ENCODE measurements at places on chromosomes 7 and 10.

DNA sequence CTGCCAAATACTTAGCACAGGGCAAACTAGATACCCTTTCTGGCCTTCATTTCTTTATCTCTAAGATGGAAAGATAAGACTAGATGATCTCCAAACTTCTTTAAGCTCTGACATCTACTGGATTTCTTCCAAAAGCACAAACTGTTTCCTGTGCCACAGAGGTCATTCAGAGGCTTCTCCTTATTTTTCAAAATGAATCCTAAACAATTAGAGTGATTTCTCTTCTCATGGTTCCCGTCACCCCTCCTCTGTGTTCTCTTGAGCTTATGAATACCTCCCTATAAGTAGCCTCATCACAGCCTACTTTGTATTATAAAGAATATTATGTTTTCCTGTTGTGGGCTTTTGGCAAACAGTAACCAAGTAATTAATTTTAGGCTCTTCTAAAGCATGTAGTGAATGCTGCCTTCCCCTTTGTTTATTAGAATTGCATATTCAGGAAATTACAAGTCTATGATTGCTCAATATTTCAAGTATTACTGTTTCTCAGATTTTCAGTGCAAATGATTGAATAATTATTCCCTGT is 179.5 kb downstream of the REEP3 start:
- no peak for DNase-seq

DNA sequence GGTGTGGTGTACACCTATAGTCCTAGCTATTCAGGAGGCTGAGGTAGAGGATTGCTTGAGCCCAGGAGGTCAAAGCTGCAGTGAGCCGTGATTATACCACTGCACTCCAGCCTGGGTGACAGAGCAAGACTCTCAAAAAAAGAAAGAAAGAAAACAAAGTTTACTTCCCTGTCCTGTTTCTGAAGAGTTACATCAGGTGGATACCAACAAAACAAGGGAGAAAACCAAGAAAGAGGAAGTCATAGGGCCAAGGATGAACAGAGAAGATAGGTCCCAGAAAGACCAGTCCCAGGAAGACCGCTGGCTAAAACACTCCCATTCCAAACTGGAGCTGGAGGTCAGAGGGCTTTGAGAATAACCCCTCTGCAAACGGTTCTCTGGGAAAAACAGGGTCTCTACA is 13.5 kb downstream of the MACROH2A2 start:
- no peak for DNase-seq

DNA sequence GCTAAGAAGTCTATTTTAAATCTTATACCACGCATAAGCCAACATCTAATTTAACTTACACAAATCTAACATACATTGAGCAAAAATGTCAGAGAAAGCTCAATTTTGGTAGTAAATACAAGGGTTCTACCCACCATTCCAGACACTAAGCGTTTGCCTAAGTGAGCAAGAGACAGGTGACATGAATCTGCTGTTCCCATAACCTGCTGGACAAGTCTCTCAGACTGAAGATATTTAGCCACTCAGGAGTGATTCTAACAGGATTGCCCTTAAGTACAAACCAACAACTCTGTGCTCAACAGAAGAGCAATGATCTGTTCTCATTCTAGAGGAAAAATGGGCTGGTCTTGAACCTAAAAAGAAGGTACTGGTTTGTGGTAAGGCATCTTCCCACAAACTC is 18.8 kb downstream of the EZH2 start:
- no peak for DNase-seq

DNA sequence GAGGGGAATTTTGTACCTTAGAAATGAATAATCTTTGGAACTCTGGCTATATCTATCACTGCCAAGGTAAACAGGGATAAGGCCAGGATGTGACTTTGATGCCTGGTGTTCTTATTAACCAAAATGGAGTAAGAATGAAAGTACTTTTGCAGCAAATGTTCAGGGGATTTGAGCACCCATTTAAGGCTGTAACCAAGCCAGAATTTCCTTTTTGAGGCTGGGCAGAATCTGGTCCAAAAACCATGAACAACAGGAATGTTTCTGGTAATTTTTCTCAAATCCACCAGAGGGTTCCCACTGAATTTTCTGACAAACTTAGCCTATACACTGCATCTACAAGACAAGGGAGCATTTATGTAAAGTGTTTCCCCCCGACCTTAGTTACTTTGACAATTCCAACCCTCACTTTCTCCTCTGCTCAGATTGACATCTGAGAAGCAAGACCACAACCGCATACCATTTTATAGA is 120.6 kb downstream of the BAMBI start:
- no peak for DNase-seq

DNA sequence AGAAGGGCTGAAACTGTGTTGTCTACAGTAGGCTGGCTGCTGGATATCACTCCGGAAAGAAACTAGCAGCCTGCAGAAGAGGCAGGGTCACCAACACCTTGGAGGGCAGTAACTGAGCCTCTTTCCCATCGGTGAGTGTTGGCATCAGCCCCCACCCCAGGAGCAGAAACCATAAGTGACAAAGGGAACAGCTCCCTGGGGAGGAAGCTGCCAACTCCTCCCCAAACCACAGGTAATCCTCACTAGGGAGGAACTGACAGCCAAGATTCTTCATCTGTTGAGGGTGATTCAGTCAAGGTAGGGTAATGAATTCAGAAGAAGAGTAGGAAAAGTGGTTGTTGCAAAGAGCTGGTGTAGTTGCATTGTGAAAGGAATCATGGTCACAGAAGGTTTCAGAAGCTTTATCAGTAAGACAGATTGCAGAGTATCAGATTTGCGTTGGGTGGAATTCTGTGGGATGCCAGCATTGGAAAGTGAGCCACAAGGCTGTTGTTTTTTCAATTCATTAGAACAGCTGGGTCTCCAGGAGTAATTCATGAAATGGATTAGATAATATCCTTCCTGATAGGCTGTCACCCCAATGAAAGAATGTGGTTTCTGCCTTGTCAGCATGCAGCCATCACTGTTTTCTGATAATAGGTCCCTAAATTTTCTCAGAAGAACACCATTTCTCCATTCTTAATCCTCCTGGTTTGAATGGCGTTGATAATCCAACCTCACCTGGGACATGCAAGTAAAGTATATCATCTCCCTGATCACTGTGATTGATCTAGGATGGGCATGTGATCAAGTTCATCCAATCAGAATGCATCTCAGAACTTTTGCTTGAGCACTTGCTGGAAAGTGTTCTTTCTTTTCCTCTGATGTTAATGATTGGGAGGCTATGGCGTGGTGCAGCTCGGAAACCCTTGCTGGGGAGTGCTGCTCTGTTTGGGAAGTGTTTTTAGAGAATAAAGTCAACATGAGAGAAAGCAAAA is 75.0 kb upstream of the CTBP2 start:
- DNase-seq = no peak

- peak; percentile 39 for DNase-seq
Measured at GRCh38 chr7:7911369-7912123, 57.0 kb upstream of the GLCCI1 start.

- DNase-seq = no peak
Measured at GRCh38 chr10:62037166-62037831, 135.8 kb downstream of the ARID5B start.

- DNase-seq = no peak
Measured at GRCh38 chr7:41709621-41710020, 6.7 kb upstream of the INHBA start.

DNA sequence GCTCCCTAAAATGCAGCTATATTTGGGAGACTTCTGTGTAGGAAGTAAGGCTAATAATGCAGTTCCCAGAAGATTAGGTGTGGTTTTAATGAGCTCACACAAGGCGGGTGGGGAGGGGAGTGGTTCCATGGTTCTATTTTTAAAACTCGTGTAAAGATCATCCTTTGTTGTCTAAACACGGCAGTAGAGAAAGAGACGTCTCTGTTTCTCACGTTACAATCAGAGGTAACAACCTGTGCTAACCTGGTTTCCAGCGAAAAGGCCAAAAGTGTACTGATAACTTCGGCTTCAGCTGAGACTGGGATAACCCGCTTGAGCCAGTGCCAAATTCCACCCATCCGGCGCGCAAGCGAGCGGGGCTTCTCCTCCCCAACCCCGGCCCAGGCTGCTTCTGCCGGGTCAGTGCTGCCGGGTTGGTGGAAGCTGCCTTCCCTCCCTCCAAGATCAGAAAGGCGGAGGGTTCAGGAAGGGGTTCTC is 2.5 kb upstream of the MAP3K8 start:
- no peak for DNase-seq

GRCh38 chr10:95306318-95306650 is 15.5 kb upstream of the PDLIM1 start:
- no peak for DNase-seq

DNA sequence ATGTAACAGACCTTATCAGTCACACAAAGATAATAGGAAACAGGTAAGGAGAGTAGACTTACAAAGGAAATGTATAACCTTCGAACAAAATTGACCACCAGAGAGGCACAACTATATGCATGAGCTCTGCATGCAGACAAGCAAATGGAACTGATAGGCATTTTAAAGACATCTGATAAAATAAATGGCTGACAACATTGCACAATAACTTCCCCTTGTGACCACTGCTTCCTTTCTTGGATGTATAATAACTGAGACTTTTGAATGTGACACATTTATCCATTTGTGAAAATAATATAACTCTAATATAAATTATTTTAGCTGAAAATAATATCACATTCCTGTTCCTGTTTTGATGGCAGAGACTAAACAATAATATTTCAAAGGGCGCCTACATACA is 654.2 kb upstream of the STEAP1 start:
- no peak for DNase-seq

DNA sequence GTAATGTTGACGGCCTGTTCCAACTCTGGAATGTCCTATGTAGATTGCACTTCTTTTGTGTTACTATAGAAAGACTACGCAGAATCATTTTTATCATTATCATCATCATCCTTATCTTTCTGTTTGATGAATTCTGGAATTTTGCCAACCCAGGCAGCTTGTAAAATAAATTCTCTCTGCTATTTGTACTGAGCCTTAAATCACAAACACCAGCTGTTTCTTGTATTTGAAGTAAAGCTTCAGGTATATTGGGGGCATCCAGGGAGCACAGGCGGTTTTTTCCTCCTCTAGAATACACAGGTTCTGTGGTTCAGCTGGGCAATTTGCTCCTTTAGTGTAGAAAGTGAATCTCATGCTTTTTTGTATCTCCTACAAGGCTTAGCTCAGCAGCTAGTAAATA is 14.9 kb upstream of the CPA5 start:
- DNase-seq = no peak

GRCh38 chr7:130701650-130702049 is 15.3 kb upstream of the TSGA13 start:
- DNase-seq = no peak

DNA sequence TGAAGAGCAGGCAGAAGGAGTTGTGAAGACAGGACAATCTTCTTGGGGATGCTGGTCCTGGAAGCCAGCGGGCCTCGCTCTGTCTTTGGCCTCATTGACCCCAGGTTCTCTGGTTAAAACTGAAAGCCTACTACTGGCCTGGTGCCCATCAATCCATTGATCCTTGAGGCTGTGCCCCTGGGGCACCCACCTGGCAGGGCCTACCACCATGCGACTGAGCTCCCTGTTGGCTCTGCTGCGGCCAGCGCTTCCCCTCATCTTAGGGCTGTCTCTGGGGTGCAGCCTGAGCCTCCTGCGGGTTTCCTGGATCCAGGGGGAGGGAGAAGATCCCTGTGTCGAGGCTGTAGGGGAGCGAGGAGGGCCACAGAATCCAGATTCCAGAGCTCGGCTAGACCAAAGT is 1.5 kb downstream of the CHPF2 start:
- no peak for DNase-seq

GRCh38 chr10:78787125-78787524 is 281.6 kb upstream of the ZMIZ1 start:
- DNase-seq = no peak

DNA sequence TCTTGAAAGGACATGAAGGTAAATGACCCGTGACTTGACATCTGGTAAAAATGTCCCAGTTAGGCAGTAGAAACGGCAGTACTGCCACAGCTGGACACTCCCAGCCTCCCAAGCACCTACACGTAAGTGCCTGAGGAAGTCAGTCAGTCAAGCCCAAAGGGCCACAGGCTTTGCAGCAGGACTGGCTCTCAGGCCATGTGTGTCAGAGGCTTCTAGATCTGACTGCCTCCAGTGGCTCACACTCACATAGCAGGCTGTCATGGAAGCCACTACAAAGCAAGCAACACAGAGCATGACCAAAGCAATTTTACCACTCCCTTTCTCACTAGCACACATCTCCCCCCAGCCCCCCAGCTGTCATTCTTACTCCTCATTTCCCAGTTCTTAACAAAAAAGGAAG is 17.8 kb upstream of the CCNJ start:
- DNase-seq = no peak

GRCh38 chr10:132551808-132552130 is 14.2 kb downstream of the INPP5A start:
- no peak for DNase-seq

DNA sequence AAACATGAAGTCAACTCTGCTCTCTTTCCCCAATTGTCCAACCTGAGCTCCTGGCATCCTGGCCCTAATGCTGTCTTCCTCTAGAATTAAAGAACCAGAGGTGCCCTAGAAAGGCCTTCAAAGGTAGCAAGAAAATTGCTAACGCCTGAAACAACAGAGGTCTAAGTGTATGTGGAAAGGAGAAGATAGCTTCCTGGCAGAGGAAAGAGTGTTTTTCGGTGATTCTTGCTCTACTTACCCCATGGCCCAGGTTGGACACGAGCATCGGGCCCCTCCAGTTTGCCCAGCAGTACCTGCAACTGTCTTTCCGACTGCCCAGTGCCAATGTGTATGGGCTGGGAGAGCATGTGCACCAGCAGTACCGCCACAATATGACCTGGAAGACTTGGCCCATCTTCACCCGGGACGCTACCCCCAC is 22.2 kb downstream of the MGAM2 start:
- no peak for DNase-seq

DNA sequence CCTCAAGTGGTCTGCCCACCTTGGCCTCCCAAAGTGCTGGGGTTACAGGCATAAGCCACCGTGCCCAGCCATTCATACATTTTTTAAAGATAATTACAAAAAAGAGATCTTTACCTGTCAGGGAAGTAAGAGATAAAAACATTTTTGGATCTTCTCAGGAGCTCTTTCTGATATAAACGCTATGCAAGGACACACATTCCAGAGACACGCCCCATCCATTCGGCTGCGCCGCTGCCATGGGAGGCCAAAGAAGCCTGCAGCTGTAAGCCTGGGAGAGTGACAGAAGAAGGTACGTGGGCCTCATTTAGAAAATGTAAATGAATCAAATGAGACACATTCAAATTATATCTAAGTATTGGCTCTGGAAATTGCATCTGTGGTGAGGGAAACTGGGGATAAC is 85.3 kb downstream of the LYZL1 start:
- no peak for DNase-seq

- no peak for DNase-seq
Measured at GRCh38 chr7:105149827-105150226, 135.8 kb downstream of the KMT2E start.

DNA sequence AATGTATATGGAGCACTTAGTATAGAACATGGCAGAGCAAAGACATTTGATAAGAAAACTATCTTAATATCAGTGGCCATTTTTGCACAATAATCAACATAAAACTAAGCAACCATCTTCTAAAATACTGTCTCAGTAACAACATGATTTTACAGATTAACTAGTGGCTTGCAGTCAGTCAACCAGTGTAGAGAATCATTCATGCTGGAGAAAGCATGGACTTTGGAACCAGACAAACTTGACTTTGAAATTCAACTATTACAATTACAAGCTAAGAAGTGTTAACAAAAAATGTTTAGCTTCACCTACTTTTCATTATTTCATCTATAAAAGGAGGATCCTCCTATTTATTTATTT is 27.7 kb downstream of the CUBN start:
- DNase-seq = no peak

Data from iPS DF 6.9 (cell line).